ENCODE measurements at places on chromosomes 6 and 20.
A peak's percentile ranks its signal among the peaks of the same experiment; 100 is the strongest.

DNA sequence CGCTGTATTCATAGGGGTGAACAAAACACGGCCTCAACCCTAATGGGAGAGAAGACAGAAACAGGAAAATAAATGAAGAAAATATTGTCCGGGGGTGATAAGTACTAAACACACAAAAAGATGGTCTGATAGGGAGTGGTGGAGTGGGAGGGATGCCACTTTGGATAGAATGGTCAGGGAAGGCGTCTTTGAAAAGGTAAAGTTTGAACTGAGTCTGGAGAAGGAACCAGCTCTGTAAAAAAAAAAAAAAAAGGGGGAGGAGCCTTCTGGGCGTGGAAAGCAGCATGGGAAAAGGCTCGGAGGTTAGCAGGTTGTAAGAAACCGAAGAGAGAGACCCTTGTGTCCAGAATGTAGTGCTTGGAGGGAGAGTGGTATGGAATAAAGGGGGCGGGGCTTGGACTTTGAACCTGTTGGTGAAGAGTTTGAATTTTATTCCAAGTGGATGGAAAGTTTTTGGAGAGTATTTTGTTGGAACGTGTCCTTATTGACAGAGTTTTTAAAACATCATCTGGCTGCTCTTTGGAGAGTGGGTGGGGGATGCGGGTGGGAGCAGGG is 1.8 kb downstream of the CHMP4B start:
- no peak for DNase-seq

GRCh38 chr6:85130743-85131142 is 319.1 kb upstream of the NT5E start:
- DNase-seq = no peak

DNA sequence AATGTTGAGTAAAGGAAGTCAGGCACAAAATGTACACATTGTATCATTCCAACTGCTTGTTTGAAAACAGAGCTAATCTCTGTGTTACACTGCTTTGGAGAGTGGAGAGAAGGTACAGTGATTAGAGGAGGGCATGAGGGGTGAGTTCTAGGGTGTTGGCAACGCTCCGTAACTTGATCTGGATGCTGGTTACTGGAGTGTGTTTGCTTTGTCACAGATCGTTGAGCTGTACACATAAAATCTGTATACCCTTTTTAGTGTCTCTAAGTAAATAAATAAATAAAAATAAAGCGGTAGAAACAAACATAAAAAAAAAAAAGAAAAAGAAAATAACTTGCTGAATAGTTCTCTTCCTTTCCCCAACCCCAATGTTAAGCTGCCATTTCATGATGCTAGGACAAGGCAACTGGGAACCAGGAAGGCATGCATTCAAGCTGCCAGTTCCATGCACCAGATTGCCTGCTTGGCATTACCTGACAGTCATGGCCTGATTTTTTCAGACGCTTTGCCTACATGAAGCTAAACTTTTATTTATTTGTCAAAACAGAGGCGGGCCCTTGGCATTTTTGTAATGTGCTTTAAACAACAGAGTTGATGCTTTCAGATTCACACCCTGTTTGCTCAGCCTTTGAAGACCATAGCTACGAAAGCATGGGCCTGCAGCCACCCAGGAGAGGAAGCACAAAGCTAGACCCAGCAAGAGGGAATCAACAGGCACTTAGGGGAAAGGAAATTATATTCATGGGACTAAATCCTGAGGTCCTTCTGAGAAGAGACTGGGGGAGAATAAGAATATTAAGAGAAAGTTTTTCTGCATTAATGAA is 21.2 kb downstream of the TNFRSF21 start:
- DNase-seq = no peak

GRCh38 chr6:148169706-148170105 is 172.9 kb upstream of the SASH1 start:
- DNase-seq = no peak

- DNase-seq = no peak
Measured at GRCh38 chr6:125658136-125658535, 91.3 kb upstream of the HEY2 start.

DNA sequence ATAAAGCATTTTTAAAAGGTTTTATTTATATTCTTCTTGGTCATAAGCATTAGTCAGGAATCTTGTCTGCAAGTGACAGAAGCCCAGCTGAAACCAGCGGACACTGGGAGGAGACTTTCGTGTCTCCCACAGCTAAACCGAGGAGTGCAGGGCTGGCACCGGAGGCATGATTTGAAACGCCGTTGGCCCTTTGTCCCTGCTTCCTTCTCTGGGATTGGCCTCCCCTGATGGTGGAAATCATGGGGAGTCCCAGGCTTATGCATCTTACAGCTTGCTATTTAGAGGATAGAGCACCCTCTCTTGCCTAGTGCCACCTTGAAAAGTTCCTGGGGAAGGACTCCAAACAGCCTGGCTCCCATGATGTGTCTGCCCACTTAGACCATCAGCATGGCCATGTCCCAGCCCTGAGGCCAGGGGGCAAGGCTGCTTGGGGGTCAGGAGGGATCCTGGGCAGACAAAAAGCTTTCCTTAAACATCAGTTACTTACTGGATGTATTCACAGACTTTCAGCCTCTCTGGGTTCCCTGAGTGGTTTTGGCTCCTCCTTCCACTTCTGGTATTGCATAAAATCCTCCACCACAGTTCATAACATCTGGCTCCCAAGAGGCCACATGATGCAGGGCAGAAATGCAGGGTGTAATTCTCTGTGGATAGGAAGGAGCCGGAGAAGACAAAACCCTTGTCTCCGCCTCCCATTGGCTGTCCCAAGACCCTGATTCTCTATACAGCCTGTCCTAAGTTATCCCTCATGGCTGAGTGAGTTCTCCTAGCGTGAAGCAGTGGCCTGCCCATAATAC is 49.3 kb upstream of the INSM1 start:
- no peak for DNase-seq

DNA sequence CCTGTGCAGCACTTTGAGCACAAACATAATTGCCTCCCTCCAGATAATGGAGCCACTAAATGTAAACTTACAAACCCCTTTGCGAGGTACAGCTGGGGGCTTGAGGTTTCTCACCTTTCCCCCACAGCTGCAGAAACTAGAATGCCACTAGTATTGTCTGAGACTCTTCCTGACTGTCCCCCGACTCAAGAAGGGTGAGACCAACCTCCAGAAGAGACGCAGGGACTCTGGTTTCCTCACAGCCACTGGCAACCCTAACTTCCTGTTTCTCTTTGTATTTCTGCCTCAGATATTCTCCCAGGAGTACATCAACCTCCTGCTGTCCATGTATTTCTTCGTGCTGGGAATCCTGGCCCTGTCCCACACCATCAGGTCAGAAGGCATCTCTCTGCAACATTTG is 23.6 kb downstream of the HM13 start:
- no peak for DNase-seq

DNA sequence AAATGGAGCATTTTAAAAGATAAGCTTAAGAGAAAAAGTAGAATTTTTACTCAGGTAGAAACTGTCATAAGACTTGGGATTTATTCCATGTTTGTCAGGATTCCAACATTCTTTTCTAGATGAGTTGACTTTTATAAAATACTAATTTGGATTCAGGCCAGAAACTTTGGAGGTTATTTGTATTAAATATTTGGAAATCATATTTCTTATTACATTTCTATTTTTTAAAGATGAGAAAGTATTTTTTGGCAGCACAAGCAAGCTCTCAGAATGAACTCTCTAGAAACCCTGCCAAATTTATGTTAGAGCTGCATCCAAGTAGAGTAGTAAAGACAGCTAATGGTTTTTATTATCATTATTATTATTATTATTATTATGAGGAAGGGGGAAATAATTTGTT is 1014.9 kb upstream of the GJE1 start:
- DNase-seq = no peak

- no peak for DNase-seq
Measured at GRCh38 chr20:63552481-63553249, 1.3 kb upstream of the FNDC11 start.

DNA sequence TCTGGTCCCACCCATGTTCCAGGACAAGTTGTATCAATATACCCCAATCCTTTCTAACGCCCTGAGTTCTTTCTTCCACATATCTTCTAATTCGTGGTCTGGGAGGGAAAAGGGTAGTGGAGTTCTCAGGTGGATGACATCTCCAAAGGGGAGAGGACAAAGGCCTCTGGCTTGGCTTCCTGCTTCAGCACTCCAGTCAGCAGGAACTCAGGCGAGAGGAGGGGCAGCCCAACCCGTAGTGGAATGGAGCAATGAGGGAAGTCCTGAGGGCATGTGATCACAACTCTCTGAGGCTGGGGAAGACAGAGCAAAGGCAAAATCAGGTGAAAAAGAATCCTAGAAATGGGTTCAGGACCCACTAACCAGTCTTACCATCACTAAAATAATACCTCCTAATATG is 9.6 kb upstream of the NRM start:
- no peak for DNase-seq

DNA sequence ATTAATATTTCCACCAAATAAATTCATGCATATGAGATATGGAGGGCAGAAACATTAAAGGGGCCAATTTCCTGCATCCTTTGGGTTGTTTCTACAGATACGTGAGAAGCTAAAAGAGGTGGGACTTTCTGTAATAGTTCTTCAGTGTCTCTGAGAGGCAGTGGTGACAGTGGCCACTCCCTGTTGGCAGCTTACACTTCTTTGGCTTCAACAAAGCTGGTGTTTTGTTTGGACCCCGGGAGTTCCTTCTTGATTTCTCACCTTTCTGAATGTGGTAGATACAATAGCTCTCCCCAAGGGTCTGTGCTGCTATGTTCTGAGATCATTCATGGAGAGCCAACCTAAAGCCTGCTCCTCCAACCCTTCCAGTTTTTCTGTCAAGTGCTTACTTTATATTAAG is 7.8 kb downstream of the PLCB1 start:
- no peak for DNase-seq

GRCh38 chr20:8798505-8798904 is 270.4 kb upstream of the PLCB4 start:
- DNase-seq = peak; percentile 70

- no peak for DNase-seq
Measured at GRCh38 chr6:167570460-167571400, 245.8 kb downstream of the TTLL2 start.
